ENCODE measurements at places on chromosomes 3 and 15. TPM values are rescaled to one million over a fixed set of nuclear protein-coding genes. Genes with fewer than 3 reads are reported as not detected.
A peak's percentile ranks its signal among the peaks of the same experiment; 100 is the strongest.

DNA sequence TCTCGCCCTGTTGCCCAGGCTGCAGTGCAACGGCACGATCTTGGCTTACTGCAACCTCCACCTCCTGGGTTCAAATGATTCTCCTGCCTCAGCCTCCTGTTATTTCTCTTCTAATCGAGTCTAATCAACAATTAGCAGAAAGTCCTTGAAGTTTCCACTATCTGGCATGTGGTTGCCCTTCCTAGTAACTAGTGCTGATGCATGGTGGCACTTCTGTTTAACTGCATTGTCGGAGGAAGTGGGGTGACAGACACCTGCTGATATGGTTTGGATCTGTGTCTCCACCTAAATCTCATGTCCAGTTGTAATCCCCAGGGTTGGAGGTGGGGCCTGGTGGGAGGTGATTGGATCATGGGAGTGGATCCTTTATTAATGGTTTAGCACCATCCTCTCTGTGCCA, 9.2 kb downstream of the CRTAP start:
- DNase-seq, result no peak

GRCh38 chr3:62041681-62042080, 331.7 kb downstream of the FEZF2 start:
- no peak for DNase-seq

DNA sequence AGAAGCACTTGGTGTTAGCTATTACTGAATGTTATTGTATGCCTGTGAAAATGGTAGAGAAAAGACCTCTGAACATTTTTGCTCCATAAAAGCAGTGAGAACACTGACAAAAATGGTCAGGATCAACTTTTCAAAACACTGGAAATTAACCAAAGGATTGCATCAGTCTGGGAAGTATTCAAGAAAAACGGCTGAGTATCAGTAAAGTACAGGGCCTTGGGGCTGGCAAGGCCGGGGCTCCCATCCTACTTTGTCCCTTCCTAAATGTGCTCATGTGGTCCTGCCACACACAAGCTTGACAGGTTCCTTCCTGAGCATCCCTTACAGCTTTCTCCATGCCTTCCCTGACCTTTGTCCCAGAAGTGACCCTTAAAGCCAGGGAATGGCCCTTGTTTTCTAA, 84.0 kb downstream of the CFAP20DC start:
- no peak for DNase-seq

ITIH1 gene
- total RNA-seq, result 0.35 TPM

- peak; percentile 74 for DNase-seq
Observed at GRCh38 chr15:29569533-29570092, 252.7 kb downstream of the TJP1 start.

- DNase-seq, result no peak
Observed at GRCh38 chr3:4771243-4771642, 208.0 kb upstream of the BHLHE40 start.

DNA sequence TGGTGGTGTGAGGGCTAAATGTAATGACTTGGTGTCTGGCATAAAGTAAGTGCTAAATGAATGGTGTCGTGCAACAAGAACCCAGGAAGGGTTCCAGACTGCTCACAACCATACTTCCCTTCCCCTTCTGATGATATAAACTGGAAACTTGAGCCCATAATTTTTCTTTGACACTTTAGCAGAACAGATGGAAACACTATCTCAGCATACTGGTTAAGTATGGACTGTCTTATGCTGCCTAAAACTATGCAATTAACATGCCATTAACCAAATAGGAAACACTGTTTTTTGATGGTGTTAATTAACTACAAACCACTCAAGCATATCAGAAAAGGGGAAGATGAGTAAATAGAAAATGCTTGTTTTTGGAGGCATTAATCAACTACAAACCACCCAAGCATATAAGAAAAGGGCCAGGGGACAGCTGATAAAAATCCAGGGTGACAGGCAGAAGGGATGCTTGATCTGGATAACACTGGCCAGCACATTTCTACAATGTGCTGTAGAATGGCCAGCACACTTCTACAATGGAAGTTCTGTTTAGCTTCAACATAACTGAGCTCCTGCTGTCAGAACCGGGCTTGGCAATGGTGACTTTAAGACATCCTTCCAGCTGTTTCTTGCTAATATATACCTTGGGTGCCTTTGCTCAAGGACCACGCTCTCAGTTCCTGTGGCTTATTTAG, 85.5 kb upstream of the FAM3D start:
- no peak for DNase-seq

- no peak for DNase-seq
Observed at GRCh38 chr3:100195375-100195774, 65.4 kb upstream of the TBC1D23 start.
